ENCODE measurements at places on chromosomes 6 and 20.

DNA sequence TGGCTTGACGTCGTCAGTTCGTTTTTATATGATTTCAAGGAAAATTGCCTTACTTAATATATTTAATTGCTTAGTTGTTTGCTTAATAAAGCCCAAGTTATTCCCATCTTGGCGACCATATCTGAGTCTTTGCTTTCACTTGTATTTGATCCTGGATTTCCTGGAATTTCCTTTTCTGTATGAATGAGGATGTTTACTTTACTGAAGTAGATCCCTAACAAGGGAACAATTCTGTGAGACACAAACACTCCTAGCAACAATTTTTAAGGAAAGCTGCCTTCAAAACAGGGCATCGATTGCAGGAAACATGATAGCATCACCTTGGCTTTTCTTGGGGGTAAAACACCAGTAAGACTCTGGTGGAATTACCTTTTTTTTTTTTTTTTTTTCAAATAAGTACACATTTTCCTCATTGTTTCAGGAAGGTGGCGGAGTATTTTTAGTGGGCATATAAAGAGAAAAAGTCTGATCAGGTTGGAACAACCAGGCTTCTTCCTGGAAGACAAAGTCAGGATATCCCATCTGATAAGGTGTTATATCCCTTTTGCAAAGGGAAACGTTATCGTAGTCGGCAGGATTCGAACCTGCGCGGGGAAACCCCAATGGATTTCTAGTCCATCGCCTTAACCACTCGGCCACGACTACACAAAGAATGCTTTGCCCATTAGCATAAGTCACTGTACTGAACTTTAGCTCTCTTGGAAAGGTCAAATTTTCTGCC is 68.5 kb upstream of the ZNF184 start:
- no peak for DNase-seq

DNA sequence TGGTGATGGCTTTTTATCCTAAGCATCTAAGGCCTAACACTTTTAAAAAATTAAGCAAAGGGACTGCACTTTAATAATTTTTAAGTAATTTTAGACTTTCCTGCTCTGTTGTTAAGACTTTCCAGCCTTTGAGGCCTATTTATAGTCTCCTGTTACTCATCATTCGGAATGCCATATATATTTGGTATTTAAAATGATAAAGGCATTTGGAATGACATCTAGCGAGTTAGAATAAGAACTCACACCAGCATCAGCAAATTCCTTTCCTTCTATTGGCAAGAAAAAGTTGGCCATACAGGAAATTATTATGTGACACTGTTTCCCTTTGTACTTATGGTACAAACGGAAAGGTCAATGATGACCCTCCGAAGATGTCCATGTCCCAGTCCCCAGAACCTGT is 88.1 kb upstream of the STMND1 start:
- no peak for DNase-seq

DNA sequence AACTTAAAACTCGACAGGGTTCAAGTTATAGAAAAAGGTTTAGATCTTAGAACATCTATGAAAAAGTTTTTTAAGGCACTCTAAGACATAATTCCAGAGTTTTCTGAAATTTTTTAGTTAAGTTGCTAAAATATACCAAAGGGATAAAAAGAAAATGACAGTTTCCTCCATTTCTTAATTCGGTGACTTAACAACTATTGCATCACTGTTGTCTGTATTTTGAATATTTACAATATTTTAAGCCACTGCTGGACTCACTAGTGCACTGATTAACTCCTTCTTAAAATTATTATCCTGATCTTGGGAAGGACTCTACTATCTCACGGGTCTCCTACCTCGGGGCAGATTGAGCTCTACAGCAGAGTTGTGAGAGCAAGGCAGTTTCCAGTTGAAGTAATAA is 91.0 kb downstream of the ADGB start:
- DNase-seq = no peak

- no peak for DNase-seq
Measured at GRCh38 chr6:141562851-141563763, 569.6 kb upstream of the GJE1 start.

DNA sequence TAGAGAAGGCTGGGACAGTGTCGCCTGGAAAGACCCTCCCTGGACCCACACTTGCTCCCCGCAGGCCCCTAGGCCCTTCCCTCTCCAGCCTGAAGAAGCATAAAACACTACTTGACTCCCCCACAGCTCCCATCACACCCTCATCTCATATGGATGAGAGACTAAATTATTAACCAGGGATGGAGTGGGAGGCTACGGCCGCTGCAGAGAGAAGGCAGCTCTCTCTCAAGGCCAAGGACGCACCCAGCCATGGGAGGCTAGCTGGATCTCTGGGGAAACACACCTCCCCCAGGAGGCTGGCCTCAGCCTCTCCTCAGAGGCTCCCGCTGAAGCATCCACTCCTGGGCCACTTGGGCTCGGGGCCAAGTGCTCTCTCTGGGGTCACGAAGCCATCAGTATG is 102.5 kb downstream of the GRM4 start:
- DNase-seq = no peak

GRCh38 chr6:142870787-142871415 is 74.1 kb downstream of the HIVEP2 start:
- DNase-seq = no peak

GRCh38 chr20:38275815-38276550 is 15.4 kb upstream of the KIAA1755 start:
- DNase-seq = no peak

DNA sequence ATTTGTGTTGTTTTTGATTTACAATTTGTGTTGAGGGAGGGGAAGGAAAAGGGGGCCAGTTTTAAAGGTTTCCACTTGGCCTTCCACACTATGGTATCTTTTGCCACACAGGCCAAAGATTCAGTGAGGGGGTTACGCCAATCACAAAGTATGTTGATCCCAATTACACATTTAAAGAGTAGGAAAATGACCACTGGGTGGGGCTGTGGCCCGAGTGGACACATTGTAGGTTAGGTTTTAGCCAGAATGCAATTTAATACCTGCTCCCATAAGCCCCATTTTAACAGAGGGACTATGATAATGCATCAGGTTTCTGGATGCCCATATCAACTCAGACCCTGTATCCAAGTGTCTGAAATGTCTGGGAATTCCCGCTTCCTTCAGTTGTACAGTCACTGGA is 15.6 kb downstream of the VGLL2 start:
- DNase-seq = no peak

GRCh38 chr20:6976106-6976900 is 208.8 kb downstream of the BMP2 start:
- no peak for DNase-seq

DNA sequence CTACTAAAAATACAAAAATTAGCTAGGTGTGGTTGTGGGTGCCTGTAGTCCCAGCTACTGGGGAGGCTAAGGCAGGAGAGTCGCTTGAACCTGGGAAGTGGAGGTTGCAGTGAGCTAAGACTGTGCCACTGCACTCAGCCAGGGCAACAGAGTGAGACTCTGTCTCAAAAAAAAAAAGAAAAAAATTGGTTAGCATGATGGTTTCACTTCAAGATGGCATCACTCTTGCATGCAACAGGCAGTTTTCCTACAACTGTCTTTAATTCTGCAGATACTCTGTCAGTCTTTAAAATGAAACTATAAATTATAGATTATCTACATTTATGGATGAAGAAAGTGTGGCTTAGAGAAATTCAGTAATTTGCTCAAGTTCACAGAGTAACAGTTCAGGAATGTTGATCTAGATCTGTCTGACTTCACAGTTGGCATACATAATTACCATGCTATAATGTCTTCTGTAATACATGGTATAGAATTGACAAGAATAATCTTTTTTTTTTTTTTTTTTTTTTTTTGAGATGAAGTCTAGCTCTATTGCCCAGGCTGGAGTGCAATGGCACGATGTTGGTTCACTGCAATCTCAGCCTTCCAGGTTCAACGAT is 27.0 kb downstream of the ITCH start:
- no peak for DNase-seq

- no peak for DNase-seq
Measured at GRCh38 chr6:106470316-106470715, 109.8 kb downstream of the CRYBG1 start.

DNA sequence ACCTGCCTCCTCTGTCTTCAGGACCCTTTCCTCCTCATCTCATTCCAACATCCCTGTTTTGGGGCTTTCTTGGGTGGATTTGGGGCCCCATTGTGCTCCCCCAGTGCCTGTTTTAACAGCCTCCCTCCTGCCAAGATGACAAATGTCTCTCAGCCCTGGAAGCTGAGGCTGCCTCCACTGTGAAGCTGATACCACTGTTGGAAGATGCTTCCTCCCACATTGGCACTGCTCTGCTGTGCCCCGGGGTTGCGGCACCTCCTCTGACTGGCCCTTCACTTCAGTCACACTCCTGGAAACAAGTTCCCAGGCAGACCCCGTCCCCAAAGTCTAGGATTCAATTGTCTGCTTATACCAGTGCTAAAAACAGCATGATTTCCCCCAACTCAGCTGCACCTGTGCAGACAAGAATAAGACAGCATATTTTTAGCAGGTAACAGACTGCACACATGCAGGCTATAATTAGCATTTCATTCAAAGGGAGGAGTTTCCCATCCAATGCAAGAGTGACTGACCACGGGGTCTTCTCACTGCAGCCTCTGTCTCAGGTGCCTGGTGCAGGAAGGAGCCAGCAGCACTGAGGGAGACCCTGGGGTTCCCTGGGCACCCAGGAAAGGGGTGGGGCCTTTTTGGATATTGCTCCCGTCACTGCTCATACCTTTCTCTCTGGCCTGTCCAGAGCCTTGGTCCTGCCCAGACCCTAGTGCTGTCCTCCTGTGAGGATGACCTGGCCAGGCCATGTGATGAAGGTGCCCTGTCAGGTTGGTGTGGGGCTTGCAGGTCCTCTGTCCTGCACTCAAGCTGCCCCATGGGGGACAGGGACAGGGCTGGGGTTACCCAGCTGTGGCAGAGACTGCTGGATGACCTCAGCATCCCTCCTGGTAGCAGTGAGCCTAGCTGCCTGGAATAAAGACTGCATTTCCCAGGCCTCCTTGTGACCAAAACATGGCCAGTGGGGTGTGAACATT is 31.5 kb upstream of the SULF2 start:
- no peak for DNase-seq

GRCh38 chr6:34547701-34548644 is 8.2 kb downstream of the SPDEF start:
- no peak for DNase-seq

DNA sequence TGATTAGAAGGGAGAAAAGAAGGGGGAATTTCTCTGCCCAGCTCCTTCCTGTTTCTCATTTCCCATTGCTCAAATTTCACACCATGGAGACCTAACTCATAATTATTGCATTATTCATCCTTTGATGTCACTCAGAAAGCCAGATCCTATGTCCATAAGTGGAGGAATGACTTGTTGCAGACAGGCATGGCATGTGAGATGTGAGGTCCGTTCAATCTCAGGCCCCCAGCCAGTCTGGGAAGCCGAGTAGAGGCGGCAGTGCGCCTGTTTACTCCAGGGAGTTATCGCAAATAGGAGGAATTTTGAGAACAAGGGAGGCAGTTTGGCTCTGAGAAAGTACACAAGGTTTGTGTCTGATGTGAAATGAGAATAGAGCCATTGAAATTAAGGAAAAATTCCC is 26.9 kb upstream of the MOCS1 start:
- DNase-seq = no peak

DNA sequence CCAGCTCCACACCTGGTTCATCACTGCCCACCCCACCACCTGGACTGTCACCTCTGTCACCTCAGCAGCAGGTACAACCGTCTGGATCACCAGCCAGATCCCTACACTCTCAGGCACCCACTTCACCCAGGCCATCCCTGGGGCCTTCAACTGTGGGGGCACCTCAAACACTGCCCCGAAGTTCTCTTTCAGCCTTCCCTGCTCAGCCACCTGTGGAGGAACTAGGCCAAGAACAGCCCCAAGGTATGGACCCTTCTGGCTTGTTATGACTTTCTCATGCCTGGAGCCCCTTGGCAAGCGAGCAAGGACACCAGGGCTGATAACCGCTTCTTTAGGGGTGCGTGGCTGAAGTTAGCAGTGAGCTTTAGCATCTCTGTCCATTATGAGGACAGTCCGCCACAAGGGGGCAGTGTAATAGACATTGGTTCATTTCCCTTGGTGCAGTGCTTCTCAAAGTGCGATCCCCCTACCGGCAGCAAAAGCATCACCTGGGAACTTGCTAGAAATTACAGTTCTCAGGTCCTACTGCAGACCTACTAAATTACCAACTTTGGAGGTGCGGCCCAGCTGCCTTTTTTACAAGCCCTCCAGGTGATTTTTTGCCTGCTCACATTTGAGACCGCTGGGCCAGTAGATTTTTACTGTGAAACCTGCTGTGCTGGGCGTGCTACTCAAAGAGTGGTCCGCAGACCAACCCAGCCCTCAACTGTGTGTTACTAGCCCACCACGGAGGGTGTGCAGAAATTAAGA is 32.5 kb downstream of the PNPLA1 start:
- DNase-seq = peak; percentile 94

- DNase-seq = no peak
Measured at GRCh38 chr6:53109612-53110011, 39.0 kb downstream of the GCM1 start.

- DNase-seq = no peak
Measured at GRCh38 chr6:32397252-32397920, 9.6 kb downstream of the BTNL2 start.

DNA sequence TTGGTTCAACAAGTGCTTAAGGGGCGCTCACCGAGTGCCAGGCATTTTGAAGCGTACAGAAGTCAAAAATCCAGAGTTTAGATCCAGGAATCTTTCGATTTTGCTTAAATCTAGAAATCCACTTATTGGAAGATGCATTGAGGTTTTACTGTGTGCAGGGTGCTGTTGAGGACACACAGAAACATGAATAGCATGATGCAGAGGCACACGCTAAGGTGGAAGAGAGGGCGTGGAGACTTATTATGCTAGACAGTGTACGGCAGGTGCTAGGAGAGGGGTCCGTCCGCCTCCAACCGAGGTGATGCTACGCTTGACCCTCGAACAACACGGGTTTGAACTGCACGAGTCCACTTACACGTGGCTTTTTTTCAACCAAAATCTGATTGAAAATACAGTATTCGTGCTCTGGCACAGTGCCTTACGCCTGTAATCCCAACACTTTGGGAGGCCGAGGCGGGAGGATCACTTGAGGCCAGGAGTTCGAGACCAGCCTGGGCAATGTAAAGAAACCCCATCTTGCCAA is 1.0 kb upstream of the KIF13A start:
- no peak for DNase-seq

- DNase-seq = no peak
Measured at GRCh38 chr6:32178547-32179440, 589 bp downstream of the RNF5 start.
